ENCODE measurements at places on chromosomes 11 and 22.

GRCh38 chr22:25554238-25554671 lies 10.2 kb upstream of the GRK3 start:
- DNase-seq, result no peak

DNA sequence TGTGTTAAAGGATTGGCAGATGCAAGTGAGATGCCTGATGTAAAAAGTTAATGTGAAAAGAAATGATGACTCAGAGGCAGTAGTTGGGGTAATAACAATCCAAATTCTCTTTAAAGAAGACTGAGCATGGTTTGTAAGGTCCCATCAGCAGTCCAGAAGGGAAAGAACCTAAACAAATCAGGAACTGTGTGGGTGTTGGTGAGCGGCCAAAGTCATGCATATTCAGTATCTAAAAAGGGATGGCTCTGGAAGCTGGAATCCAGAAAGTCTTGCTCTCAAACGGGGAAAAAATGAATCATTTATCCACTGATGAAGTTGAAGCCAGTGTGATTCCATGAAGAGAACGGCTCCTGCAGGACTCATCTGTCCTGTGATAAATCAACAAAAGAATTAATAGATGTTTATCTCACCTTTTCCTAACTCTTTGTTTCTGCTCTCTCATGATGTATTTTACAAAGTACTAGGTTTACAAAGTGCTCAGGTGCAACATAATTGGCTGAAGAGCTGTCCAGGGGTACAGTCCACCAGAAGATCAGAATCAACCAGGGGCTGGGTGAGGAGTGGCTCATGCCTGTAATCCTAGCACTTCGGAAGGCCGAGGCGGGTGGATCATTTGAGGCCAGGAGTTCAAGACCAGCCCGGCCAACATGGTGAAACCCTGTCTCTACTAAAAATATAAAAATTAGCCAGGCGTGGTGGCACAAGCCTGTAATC lies 20.5 kb upstream of the SORL1-AS1 start:
- DNase-seq, result no peak

DNA sequence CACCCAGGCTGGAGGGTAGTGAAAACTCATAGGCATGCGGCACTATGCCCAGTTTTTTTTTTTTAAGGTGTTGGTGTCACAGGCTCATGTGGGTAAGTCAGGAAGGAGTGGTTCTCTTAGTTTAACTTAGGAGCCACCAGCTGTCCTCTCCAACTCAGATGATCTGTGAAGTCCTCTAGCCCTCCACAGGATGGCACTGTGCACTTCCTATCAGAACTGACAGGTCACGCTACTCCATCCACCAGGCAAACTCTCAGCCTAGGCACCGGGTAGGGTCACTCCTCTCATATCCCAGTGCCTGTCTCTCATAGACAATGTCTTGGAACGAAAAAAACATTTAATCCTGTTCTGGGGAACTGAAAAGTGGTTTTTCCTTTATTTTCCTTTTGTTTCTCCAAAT lies 16.5 kb downstream of the NAP1L4 start:
- peak; percentile 52 for DNase-seq

DNA sequence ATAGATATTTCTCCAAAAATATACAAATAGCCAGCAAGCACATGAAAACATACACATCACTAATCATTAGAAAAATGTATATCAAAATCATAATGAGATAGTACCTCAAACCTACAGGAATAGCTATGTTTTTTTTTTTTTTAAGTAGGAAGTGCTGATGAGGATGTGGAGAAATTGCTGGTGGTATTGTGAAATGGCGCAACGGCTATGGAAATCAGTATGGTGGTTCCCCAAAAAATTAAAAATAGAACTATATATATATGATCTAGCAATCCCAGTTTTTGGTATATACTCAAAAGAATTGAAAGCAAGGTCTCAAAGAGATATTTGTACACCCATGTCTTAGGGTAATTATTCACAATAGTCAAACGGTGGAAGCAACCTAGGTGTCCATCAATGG lies 46.0 kb upstream of the HIPK3 start:
- DNase-seq, result no peak

DNA sequence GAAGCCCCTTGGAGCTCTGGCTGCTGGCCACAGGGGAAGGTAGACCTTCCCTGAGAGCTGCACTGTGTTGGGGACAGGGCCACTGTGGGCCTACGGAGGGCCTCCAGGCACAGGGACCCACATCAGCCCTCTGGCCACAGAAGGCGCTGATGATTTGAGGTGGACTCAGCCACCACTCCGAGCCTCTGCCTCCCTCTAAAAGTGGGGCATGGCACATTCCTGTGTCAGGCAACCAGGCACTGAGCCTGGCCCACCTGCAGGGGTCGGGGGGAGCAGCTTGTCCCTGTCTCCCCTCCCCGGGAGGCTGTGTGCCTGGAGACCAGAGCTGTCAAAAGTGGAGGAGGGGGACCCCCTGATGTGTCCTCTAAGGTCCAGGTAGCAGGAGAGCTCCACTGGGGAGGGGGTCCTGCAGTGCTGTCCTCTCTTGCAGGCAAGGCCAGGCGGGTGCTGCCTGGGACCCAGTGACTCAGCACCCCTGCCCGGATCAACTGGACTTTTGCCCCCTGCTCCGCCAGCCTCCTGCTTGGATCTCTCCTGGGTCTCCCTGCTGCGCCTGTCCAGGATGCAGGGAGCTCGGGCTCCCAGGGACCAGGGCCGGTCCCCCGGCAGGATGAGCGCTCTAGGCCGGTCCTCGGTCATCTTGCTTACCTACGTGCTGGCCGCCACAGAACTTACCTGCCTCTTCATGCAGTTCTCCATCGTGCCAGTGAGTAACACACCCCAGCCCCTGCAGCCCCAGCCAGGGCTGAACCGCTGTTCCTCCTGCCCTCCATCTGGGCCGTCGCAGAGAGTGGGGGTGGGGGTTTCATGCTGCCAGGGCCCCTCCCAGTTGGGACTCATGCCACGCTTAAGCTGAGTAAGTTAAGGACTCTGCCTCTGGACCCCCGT lies 17.5 kb upstream of the CDKN1C start:
- no peak for DNase-seq

GRCh38 chr11:71486320-71486719 lies 33.3 kb downstream of the NADSYN1 start:
- no peak for DNase-seq

- no peak for DNase-seq
Measured at GRCh38 chr11:488062-488461, 19.0 kb downstream of the RNH1 start.

DNA sequence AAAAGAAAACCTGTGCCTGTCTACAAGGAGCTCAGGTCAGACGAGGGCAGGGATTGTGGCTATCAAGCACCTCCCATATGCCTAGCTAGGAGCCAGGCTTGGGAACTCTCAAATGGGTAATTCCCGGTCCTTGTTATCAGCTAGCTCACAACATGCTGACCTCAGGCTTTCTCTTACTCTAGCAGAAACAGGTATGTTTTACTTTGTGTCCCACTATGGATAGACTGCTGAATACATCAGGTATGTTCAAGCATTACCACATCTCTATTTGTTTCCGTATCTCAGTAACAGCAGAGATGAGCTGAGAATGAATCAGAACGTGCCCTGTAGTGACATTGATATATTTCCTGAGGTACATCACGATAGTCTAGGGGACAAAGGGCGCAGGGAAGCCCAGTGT lies 29.4 kb downstream of the SHISA8 start:
- DNase-seq, result no peak

- no peak for DNase-seq
Measured at GRCh38 chr11:114478001-114478410, 38.7 kb downstream of the REXO2 start.

GRCh38 chr11:99742501-99742900 lies 721.8 kb downstream of the CNTN5 start:
- DNase-seq, result no peak

DNA sequence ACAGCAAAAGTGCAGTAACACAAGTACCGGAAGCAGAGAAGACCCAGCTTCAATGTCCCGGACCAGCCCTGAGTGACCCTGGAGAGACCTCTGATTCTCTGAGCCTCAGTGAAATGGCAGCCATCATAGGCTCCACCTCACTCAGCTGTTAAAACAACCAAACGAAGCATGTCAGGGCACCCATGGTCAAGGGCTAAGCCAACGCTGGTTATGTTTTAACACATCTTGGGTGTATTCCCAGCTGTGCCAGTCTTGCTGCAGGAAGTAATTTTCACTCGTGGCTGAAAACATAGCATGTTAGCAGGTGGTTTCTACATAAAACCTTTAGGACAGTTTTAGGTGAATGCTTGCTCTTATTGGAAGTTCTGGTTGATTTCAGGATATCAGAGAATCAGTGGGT lies 30.9 kb downstream of the LMO2 start:
- no peak for DNase-seq

DNA sequence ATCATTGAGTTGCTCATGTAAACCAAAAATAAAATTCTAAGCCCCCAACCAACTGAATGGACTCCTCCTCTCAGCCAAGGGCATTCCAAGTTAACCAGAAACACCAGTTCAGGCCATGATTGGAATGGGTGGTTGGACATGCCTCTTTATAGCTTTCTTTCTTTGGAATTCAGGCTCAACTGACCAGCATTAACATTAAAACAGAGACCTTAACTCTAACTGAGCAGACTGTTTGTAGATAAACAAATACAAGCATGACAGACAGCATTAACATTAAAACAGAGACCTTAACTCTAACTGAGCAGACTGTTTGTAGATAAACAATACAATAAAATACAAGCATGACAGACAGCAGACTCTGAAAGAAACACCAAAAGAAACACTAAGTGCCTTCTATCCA lies 278.2 kb downstream of the DLG2 start:
- no peak for DNase-seq

- no peak for DNase-seq
Measured at GRCh38 chr11:78820741-78821140, 246.1 kb upstream of the NARS2 start.

DNA sequence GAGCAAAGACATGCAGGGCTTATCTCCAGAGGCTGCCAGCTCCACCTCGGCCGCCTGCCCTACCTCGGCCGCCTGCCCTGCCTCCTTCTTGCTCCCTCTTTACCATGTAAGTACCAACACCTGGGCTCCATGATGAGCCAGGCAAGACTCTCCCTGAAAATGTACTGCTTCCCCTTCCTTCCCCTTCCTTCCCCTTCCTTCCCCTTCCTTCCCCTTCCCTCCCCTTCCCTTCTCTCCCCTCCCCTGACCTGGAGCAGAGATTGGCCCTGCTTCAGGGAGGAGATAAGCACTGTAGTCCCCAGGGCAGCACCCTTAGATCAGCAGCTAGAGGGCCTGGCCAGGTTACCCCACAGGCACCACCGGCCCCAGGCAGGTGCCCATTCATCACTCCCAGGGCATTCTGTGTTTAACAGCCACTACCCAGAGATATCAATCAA lies 25.4 kb upstream of the ADORA2A start:
- no peak for DNase-seq

- DNase-seq, result no peak
Measured at GRCh38 chr11:69836401-69836800, 17.2 kb upstream of the FGF3 start.

DNA sequence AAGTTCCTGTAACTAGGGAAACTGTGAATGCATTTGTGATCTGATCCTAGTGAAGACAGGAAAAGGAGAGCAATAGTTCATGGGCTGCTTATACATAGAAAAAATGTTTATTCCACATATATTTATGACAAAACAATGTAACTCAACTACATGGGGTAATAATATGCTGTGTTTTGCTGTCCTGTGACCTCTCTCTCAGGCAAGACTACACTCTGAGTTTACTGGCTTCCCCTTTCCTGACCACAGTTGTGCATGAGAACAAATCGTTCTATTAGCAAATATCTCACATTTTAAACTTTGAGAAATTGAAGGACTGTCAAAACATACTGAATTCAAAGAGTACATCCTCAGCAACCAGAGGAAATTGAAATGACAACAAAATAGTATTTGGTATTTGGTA lies 161.9 kb upstream of the TRPC6 start:
- no peak for DNase-seq

DNA sequence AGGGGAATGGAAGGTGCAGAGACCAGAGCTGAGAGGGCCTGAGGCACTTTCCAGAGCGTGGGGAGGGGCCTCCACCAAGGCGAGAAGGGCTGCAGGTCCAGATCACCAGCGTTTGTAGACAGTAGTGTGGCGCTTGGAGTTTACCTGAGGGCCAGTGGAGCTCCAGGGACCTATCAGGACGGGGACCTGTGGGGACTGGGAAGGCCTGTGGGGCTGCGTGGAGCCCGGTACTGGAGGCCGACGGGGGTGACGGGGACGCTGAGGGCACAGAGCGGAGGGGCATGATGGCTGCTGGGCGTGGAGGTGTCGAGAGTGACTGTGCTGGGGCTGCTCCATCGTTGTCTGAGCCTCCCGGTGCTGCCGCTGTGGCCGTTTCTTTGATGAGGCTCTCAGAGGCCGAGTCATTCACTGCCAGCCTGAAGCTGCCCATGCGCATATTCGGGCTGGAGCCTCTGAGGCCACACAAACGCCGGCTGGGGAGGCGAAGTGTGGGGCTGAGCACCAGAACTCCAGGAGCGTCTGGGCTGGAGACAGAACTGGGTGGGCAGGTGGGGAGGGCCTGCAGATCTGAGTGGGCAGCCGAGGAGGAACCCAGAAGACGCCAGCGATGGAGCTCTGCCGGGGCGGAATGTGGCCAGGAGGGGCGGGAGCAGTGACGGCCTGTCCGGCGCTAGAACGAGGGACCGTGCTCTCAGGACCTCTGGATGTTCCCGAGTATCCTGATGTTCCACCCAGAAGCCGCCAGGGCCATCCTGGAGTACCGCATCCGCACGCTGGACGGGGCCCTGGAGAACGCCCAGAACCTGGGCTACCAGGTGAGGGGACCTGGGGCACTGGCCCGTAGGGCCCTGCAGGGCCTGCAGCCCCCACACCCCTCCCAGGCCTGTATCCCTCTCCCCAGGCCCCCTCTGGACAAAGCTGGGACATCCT lies 2.6 kb downstream of the PGGHG start:
- no peak for DNase-seq

- DNase-seq, result no peak
Measured at GRCh38 chr11:69260622-69261021, 33.3 kb upstream of the MYEOV start.

GRCh38 chr11:122850076-122850631 lies 11.9 kb downstream of the CRTAM start:
- DNase-seq, result peak; percentile 82

GRCh38 chr22:40348025-40348658 lies 1.8 kb downstream of the ADSL start:
- peak; percentile 70 for DNase-seq

Data from ELR (cell line).